ENCODE measurements at places on chromosomes 5 and 9.

DNA sequence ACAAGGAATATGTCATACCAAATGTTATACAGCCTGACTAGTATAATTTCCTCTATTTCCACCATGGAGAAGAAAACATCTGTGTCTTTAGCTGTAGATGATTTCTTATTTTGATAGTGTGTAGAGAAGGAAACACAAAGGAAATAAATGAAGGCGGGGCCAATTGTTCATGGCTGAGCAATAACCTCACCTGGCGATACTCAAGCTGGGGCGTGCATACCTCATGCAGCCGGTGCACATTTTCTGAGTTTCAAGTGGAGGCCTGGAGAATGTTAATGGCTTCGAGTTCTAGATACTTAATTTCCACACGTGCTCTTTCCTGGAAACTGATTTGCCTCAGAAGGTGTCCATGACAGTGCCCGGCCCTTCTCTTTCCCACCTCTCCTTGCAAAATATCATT, 127.4 kb upstream of the TAF11L2 start:
- DNase-seq = no peak

DNA sequence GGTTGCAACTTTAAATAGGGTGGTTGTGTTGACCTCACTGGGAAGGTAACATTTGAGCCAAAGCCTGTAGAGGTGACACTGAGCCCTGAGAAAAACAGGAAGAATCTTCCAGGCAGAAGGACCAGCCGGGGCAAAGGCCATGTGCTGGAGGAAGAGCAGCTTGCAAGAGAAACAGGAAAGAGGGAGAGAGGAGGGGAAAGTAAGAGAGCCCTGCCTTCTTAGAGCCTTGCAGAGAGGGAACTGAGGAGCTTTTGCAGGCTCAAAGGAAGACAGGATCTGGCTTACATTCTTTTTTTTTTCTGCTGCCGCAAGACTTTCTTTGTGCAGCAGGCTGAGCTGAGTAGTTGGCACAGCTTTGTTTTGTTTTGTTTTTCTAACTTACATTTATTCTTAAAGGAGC, 17.4 kb downstream of the C9orf153 start:
- DNase-seq = no peak

GRCh38 chr5:132253452-132254320, 3.8 kb upstream of the PDLIM4 start:
- DNase-seq = no peak

DNA sequence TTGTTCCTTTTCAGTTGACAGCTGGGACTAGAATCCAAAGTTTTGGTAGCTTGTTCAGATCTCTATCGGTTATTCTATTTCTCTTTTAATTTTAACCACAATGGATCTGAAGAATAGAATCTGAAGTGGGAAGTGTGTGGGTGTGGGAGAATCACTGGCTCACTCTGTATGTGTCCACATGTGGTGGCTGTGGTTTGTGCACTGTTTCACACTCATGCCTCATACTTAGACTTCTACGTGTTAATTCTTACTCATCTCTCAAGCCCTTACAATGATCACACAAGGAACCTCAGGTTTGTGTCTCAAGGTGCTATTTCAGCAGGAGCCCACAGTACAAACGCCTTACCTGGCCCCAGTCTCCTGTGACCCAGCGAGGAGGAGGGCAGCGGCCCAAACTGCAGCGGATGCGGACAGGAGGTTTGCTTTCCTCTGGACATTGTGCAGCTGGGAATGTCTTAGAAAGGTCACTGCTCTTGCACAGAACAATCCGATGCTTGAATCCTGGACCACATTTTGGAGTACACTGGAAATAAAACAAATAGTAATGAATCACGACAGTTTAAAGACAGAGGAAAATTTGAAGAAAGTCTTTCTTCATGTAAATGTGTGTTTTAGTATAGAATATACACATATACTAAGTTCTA, 309.1 kb downstream of the ADAMTS6 start:
- DNase-seq = no peak

GRCh38 chr9:137461663-137462395, 2.7 kb upstream of the NSMF start:
- DNase-seq = no peak

GRCh38 chr5:27308153-27308552, 269.8 kb upstream of the CDH9 start:
- DNase-seq = no peak

DNA sequence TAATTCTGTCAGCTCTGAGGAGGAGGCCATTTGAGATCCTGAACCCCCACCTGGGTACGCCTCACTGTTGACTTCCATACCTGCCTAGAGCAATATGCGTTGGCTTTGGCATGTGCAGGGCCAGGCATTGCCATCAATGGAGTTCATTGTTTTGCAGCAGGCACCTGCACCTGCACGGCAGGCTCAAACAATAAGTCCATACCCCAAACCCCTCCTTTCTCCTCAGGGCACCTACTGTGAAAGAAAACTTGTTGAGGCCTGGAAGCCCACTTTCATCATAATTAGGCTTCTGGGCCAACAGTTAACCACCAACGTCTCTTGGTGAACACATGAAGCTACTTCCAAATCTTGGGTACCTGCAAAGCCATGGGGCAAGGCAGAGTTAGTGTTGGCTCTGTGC, 238.7 kb downstream of the NFIB start:
- no peak for DNase-seq

DNA sequence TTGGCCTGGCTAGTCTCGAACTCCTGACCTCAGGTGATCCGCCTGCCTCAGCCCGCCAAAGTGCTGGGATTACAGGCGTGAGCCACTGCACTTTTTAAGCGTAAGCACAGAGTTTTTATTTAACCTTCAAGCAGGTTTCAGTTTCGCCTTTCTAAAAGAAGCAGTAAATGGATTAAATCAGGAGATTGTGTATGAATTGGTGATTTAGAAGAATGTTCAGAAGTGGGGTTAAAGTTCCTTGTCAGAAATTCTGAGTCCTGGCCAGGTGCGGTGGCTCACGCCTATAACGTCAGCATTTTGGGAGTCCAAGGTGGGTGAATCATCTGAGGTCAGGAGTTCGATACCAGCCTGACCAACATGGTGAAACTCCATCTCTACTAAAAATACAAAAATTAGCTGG, 12.2 kb downstream of the HSPA4 start:
- DNase-seq = no peak
